ENCODE measurements at places on chromosomes 5 and 9.

- no peaks in the 10 kb centered on the region for H3K27me3 ChIP-seq
- DNase-seq: no peak
- no peak overlapping the region for H3K27ac ChIP-seq
- peaks cover 18% of the 10 kb centered on the region for H3K4me1 ChIP-seq
- peaks cover 25% of the 10 kb centered on the region for H3K36me3 ChIP-seq
Observed at GRCh38 chr5:134902071-134902801, 2.7 kb upstream of the PCBD2 start.

- no peaks in the 10 kb centered on the region for H3K27me3 ChIP-seq
- no peak for DNase-seq
- no peak overlapping the region for H3K4me3 ChIP-seq
- no peak overlapping the region for H3K27ac ChIP-seq
- H3K36me3 ChIP-seq: no peaks in the 10 kb centered on the region
- no peaks in the 10 kb centered on the region for H3K4me1 ChIP-seq
Observed at GRCh38 chr5:108084105-108084504, 297.8 kb downstream of the FBXL17 start.

DNA sequence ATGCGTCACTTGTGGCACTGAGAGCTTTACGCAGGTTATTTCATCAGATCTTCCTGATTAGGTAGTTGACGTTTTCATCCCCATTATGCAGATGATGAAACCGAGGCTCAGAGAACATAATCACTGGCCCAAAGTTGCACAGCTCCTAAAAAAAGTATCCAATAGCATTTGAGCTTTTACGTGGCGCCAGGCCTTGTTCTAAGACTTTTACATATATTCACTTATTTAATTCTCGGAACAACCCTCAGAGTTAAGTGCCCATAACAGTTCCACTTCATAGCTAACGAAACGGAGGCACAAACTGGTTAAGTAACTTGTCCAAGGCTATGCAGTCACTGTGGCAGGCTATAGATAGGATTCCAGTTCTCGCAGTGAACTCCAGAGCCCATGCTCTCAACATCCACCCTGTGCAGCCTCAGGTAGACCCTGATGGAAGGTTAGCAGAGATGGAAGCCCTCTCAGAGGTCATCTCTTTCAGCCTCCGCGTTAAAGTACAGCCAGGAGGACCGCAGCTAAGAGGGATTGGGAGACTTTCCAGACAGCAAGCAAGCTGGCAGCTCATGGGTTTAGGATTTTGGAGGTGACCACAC lies 39.3 kb downstream of the AMBP start:
- H3K4me1 ChIP-seq: no peaks in the 10 kb centered on the region
- no peaks in the 10 kb centered on the region for H3K36me3 ChIP-seq
- H3K27me3 ChIP-seq: no peaks in the 10 kb centered on the region
- no peak overlapping the region for H3K27ac ChIP-seq

DNA sequence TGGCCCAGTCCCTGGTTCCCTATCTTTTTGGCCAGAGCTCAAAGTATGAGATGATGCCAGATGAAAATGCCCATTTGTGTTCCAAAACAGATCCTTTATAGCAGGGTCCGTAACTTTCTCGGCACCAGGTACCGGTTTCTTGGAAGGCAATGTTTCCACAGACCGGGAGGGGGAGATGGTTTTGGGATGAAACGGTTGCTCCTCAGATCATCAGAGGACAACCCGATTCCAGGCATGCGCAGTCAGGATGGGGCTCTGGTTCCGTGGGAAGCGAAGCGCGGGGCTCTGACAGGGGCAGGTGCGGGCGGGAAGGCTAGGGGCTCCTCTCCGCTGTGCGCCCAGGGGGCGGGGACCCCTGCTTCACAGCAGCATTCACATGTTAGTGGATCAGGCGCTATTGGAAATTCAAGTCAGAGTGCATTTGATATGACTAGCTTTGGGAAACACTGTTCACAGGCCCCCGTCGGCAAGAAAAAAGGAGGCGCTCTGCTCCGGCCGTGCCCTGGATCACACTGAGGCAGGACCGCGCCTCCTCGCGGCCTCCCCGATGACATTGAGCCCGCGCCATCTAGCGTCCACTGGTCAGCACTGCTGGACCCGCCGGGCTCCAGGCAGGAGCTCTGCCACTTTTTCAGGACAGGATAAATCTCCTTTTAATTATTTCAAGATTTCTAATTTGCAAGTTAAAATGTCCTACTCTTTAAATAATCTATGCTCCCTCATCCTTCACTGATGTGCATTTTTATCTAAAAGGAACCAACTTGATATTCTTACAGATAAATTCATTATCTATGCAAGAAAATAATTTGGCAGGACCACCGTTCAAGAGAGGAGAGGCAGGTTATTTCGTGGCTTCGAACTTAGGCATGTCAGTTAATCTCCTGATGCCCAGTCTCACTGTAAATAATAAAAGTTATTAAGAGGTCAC lies 190.0 kb downstream of the FANCC start:
- no peaks in the 10 kb centered on the region for H3K4me1 ChIP-seq
- H3K4me3 ChIP-seq: no peak overlapping the region
- peak; percentile 64 for DNase-seq

- H3K4me1 ChIP-seq: no peaks in the 10 kb centered on the region
- H3K4me3 ChIP-seq: no peak overlapping the region
- no peak for DNase-seq
- no peaks in the 10 kb centered on the region for H3K27me3 ChIP-seq
Observed at GRCh38 chr9:96232164-96232538, 69.8 kb downstream of the HSD17B3 start.

- no peak for DNase-seq
- no peak overlapping the region for H3K27ac ChIP-seq
- H3K36me3 ChIP-seq: no peaks in the 10 kb centered on the region
- H3K4me3 ChIP-seq: no peak overlapping the region
- H3K27me3 ChIP-seq: peaks cover 6% of the 10 kb centered on the region
Observed at GRCh38 chr5:107668154-107669095, 2.3 kb downstream of the EFNA5 start.

DNA sequence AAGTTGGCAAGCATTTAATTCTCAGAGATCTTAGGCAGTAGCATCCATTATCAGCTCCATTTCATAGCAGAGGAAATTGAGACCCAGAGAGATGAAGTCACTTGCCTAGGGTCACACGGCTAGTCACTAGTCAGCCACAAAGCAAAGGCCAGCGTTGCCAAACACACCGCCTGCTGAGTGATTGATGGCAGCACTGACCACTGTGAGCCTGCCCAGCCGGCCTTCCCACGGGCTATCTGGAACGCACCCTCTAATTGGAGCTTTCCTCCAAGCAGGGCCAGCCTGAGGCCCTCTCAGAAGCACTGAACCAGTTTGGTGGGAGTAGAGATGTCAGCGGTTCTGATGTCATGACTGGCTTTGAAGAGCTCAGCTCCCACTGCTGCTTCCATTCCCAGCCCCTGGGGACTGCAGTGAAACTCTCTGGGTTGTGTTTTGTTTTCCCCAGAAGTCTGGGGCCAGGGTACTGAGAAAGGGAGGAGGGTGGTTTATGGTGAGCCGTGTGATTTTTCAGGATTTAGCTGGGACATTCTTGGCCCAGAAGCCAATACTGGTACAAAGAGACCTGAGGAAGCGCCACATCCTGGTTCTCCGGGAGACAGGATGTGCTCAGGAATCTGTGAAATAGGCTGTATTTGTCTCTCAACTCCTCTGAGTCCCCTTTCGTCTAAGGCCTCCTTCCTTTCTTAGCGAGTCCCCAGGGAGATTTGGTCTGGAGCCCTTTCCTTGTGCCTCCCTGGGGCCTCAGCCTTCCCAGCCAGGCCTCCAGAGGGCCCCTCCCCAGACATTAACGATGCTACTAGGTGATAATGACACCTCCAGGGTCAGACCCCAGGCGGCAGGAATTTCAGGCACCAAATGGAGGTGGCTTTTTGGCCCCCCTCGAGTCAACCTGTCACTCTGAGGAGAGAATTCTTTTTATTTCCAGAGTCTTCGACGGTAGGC lies 44.5 kb downstream of the SPRY4 start:
- no peak overlapping the region for H3K27ac ChIP-seq
- H3K4me1 ChIP-seq: no peaks in the 10 kb centered on the region
- no peaks in the 10 kb centered on the region for H3K36me3 ChIP-seq
- H3K4me3 ChIP-seq: no peak overlapping the region

DNA sequence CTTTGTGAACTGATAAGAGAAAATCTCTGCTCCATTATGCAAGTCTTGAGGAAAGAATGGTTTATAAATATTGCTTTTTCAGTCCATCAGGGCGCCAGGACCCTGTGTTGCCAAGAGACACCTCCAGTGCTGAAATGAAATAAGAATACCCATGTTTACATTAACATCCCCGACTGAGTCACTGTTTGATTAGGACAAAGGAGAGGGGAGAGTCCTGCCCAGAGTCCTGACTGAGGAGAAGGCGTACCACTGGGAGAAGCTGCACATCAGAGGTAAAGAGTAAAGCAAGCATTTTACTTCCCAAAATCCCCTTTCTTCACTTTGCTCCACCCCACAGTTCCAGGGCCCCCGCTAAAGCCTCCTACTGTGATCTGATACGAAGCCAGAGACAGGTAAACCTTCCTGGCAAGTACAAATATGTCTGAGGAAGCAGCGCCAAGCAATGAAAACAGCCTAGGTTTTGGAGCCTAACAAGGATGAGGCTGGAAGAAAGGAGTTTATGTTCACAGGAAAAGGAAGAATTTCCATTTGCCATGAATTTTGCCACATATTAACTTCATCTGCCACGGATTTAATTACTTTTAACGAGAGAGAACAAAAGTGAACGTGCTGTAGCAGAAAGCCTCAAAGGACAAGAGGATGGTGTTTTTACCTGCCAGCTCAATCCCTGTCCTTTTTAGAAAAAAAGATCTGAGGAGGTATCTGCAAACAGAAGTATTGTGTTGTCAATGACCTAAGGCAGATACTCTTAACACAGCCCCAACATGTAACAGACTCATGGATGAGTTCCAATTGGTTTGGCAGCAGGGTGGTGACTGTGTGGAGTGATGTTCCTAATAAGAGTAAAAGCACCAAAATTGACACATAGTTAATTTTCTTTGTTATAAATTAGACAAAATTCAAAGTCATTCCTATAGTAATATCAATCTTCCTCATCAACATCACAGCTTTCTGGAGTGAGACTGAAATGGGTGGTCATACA lies 209.4 kb upstream of the TLE4 start:
- peaks cover 8% of the 10 kb centered on the region for H3K27me3 ChIP-seq
- H3K4me3 ChIP-seq: no peak overlapping the region
- no peak for DNase-seq
- no peaks in the 10 kb centered on the region for H3K36me3 ChIP-seq
- no peak overlapping the region for H3K27ac ChIP-seq
- no peaks in the 10 kb centered on the region for H3K4me1 ChIP-seq

GRCh38 chr9:93984860-93985259 lies 29.7 kb upstream of the BARX1 start:
- H3K4me3 ChIP-seq: no peak overlapping the region
- no peak overlapping the region for H3K27ac ChIP-seq
- H3K4me1 ChIP-seq: no peaks in the 10 kb centered on the region
- no peaks in the 10 kb centered on the region for H3K27me3 ChIP-seq
- H3K36me3 ChIP-seq: no peaks in the 10 kb centered on the region
- DNase-seq: no peak
